ENCODE measurements at places on chromosomes 2 and 18.

- DNase-seq: no peak
Observed at GRCh38 chr2:121118951-121119350, 166.1 kb downstream of the TFCP2L1 start.

- no peak for DNase-seq
Observed at GRCh38 chr2:38461470-38461869, 84.4 kb upstream of the ATL2 start.

GRCh38 chr2:181924336-181924735 is 32.8 kb downstream of the ITPRID2 start:
- DNase-seq: no peak

DNA sequence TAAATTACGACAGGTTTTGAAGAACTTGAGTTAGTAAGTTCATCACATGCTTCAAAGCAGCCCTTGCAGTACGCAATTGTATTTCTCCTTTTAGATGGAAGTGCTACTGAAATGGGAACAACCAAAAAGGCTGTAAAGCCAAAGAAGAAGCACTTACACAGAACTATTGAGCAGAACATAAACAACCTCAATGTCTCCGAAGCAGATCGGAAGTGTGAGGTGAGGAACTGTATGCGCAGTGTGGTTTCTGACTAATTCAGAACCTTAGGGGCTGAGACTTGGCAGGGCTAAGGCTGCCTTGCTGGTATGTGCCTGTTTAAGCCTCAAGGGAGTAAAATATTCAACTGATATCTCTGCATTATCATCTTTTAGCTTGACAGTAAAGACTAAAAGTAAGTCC is 8.4 kb downstream of the NCAPH start:
- DNase-seq: no peak

- DNase-seq: no peak
Observed at GRCh38 chr2:206856513-206856912, 82.8 kb upstream of the CPO start.

DNA sequence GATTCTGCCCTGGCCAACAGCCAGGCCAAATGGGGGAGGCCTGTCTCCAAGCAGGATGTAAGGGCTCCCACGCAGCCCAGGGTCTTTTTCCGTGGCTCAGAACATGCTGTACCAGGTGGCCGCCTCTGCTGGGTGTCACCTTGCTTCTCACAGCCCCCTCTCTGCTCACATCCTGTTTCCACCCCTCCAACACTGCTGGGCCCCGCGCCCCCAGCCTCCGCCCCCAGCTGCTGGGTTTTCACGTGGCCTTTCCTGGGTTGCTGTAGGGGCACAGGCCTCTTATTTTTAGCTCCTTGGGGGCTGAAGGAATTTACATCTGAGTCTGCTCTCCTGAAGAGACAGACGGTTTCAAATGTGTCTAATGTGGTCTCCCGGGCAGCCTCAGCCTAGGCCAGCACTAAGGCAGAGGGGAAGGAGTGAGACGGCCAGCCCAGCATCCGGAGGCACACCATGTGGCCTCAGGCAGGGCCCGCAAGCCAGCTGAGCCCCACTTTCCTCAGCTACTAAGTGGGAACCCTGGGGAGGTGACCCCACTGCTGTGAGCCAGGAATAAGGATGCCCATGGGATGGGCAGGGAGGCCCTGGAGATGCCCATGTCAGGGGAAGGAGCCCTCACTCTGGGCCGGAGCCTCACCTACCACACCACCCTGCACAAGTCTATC is 18.7 kb upstream of the DUSP2 start:
- DNase-seq: peak; percentile 57

DNA sequence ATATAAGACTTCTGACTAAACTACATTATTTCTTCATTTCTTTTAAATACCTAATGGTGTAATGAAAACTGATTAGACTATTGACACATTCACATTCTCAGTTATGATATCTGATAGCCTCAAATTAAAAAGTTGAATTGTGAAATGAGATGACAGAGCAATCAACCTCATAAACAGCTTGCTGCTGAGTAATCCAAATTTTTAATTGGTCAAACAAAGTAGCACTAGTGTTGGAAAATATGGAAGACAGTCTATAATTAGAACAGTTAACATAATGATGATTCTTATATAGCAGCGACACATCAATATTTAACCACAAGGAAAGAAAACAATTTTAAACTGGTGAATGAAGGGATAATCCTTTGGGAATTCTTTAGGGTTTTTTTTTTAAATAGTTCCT is 91.9 kb upstream of the LRP1B start:
- DNase-seq: no peak

GRCh38 chr2:119487434-119488244 is 36.6 kb downstream of the SCTR start:
- DNase-seq: no peak

GRCh38 chr2:219247678-219248642 is 2.7 kb downstream of the STK16 start:
- no peak for DNase-seq

GRCh38 chr2:68849579-68850030 is 21.6 kb downstream of the BMP10 start:
- DNase-seq: no peak

All from stimulated activated CD8-positive, alpha-beta memory T cell treated with anti-CD3 and anti-CD28 coated beads, Interleukin-2, amount 100 ng/mL, for 1 hour (primary cell).